T-helper 9 cell (primary cell): ENCODE measurements at places on chromosomes 16 and 17.

DNA sequence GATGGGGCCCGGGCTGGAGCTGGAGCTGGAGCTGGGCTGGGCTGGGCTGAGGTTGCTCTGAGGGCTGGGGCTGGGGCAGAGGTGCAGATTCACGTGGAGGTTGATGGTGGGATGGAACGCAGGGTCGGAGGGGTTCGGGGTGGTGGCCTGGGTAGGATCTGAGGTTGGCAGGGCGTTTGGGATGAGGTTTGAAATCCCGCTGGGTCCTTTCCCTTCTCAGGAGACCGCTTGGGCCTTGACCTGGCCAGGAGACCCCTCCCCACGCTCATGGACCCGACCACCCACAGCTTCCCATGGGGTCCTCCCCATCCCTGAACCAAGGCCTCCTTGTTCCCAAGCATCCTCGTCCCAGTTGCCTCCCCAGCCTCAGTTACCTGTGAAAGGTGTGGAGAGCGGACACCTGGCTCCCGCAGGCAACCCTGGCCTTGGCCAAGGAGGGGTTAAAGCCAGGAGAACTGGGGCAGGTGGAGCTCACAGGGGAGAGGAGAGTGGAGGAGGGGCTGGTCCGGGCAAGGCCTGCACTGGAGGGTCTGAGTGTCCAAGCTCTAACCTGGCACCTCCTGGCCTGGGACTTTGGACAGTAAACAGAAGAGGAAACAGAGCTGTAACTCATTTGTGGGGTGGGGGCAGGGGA lies at the start of gene ASGR2:
ASGR2 (minus strand) TSS at position 582 of the 634 bp plus-strand sequence. CDS start 582 bp downstream, outside the sequence.
- DNase-seq: no peak

- DNase-seq: no peak
These were observed 282.5 kb downstream of the SNX29 start for GRCh38 chr16:12258861-12259645.

DNA sequence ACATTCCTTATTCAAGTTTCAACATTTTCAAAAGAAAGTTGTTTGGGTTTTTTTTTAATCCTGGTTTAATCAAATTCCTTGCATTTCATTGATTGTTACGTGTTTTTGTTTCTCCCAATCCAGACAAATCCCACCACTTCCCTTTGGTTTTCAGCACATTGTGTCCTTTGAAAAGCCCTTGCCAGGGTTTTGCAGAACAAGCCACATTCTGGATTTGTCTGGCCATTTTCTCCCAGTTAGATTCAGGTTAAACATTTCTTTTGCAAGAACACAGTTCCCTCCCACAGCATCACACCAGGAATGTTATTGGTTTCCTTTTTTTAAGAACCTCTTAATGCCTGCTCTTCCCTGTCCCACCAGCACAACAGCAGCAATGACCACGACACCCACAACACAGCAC lies 278.0 kb upstream of the SALL1 start:
- DNase-seq: no peak

DNA sequence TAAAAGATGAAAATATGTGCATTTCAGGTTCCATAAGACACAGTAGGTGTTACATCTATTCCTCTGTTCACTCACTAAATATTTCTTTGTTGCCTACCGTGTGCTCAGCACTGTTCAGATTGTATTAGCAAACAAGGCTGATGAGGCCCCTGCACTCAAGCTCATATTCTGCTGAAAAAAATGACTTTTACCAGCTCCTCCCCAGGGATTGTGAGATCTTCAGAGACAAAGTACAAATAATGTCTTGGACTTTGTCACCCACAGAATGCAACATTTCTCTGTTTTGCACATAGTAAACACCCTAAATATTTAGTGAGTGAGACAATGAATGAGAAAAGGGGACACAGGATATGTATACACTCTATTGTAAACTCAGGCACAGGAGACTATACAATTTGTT lies 21.9 kb upstream of the MYOCD start:
- no peak for DNase-seq

GRCh38 chr16:88512728-88513696 lies 57.2 kb upstream of the ZC3H18 start:
- no peak for DNase-seq

DNA sequence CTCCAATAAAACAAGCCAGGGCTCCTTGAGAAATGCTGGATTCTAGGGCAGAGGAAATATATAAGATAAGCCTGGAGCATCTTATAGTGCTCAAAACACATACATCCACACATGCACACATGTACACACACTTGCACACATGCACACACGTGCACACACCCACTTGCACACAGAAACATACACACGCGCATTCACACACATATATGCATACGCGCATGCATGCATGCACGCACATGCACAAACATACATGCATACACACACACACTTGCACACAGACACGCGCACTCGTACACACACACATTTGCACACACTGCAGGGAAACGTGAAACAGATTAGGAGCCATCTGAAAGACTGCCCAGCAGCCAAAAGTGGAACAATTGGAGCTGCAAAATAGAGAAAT lies 8.0 kb upstream of the ENPP7 start:
- no peak for DNase-seq

DNA sequence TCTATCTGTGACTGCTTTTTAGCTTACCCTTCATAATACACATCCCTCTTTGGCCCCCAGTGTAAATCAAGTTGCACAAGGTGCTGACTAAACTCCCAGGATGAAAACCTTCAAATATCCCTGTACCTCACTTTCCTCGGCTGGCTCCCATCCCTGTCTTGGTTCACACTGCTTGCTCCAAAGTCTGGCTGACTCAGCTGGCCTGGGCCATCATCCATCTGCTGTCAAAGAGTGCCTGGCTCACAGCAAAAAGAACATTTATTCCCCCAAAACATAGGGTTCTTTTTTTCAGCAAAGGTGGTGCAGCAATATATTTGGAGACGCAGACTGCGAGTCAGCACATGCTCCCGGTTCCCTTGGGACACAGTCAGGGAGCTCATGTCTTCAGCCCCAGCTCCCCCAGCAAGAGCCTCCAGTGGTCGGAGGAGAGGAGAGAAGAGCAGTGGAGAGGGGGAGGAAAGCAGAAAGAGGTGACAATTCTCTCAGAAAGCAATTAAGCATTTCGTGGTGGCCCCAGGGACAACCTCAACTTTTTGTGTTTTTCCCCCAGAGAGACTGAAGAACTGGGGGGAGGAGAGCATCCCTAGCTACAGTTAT lies 26.1 kb downstream of the GPR142 start:
- no peak for DNase-seq

GRCh38 chr17:31491376-31492131 lies 100.1 kb downstream of the RAB11FIP4 start:
- no peak for DNase-seq

DNA sequence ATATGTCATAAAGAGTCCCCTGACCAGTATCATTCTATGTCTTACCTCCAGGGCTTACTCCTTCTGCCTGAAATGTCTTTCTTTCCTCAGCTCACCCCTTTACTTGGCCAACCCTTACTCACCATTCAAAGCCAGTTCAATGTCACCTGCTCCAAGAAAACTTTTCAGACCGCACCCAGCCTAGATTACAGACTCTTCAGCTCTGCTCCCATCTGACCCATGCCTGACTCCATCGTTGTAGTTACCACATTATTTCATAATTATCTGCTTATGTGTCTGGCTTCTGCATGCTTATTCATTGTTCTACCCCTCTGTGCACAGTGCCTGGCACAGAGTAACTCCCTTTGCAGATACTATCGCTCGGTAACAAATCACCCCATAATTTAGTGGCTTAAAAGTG lies 62.5 kb upstream of the TOB1 start:
- no peak for DNase-seq

GRCh38 chr16:8243981-8244380 lies 346.3 kb downstream of the TMEM114 start:
- no peak for DNase-seq

DNA sequence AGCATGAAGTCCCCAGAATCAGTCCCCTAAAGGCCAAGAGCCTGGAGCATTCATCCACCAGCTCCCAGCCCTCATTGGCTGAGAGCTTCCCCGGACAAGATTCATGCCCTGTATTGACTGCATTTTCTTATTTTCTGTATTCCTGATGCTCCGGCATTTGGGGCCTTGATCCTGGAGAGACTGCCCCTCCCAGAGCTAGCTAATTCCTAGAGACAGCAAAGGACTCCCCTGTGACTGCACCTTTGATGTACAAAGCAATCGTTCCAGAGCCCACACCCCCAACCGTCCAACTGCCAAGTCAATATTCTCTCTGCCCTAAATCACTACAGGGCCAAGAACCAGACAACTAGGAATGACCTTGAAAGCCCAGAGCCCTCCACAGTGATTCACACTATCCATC lies 93.4 kb upstream of the CDH5 start:
- no peak for DNase-seq

- no peak for DNase-seq
These were observed 47.7 kb upstream of the LCMT1 start for GRCh38 chr16:25063865-25064264.

- DNase-seq: no peak
These were observed 120.4 kb downstream of the SNX29 start for GRCh38 chr16:12096828-12097522.

GRCh38 chr17:79943347-79944241 lies 92.1 kb downstream of the TBC1D16 start:
- no peak for DNase-seq

GRCh38 chr17:36500745-36501225 lies 14.3 kb downstream of the ZNHIT3 start:
- DNase-seq: no peak

DNA sequence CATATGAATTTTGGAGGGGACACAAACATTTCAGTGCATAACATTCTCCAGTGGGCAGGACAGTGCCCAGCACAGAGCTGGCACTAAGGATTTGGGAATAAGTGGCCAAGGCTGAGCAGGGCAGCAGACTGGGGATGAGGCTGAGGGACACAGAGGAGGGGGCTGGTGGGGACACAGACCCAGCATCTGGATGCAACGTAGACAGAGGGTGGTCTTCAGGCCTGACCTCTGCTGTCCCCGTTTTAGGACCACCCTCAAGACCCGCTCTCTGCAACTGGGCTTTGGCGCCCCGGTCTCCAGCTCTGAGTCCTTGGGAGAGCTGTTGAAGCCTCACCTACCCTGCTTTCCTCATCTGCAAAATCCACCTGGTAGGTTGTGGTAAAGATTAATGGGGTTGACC lies 3.3 kb upstream of the PRSS33 start:
- DNase-seq: no peak

DNA sequence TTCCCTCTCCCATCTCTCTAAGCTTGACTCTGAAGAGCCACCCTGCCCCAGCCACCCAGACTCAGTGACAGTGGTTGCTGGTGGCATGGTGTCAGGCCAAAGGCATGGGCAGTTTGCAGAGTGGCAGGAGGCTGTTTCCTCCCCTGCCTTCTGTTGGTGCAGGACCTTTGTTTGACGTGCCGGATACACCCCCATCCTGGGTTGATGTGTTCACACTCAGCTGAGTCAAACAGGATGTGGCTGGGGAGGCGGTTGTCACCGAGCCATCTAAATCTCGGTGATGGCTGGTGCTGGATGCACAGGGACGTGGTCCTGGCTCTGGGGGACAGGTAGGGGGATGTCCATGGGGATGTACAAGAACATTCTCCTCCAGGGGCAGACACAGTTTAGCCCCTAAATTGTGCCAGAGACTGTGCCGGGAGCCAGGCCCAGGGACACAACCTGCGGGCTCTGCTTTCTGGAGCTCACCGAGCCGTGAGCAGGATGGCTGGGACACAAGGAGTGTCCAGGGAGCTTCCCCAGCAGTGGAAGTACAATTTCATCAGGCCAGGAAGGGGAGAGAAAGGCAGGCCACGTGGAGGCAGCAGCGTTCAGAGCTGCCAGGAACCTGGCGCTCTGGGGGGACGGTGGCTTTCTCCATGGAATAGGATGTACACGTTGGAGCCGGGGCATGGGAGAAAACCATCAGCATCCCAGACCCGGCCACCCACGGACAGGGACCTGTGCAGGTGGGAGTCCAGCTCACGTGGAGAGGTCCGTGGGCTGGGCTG lies 264.2 kb downstream of the SEC14L1 start:
- DNase-seq: peak; percentile 71

DNA sequence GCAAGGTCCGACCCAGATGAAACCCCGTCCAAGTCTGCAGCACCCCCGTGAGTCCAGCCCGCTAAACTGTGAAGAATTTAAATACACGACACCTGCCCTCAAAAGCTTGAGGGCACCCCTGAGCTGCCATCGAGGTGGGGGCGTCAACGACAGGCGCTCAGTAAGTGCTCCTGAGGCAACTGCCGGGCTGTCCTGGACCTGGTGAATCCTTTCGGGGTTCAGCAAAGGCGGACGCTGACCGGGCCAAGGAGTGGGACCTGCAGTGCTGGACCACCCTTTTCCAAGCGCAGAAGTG lies 512 bp upstream of the ENDOV start:
- DNase-seq: no peak

DNA sequence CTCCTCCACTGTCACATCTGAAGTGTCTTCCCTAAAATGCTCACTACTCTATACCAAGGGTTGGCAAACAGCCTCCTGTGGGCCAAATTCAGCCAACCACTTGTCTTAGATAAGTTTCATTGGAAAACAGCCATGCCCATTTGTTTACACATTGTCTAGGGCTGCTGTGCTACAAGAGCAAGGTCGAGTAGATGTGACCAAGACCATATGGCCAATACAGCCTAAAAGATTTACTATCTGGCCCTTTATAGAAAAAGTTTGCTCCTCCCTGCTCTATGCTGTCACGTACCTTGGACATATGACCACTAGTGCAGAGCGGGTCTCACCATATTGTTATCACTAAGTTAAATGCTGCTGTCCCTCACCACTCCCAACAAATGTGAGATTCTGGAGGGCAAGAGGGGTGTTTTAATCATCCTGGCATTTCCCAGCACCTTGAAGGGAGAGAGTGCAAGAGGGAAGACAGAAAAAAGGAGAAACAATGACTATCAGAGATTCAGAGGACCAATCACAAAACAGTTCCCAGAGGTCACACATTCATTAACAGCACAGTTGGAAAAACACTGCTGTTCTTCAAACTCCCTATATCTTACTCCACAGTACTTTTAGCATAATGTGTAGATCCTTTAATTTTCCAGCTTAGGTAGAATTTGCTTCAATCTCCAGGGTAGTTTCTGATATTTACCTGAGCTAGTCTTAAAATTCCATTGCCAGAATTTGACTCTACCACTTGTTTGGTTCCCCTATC lies 13.2 kb downstream of the LSM12 start:
- no peak for DNase-seq

DNA sequence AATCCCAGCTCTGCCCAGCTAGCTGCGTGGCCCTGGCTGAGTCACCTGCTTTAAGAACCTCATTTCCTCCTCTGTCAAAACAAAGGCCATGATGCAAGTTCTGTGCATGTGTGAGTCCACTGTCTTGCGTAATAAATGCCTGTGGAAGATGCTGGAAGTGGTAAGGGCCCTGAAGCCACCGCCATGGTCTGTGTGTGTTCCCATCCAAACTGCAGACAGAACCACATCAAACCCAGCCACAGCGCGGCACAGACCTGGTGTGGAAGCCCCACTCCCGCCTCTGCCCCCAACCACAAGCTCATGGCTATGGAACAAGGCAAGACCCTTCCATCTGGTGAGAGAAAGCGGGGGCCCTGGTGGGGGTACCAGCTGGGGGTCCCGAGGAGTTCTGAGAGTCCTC lies 26.0 kb downstream of the NECAB2 start:
- no peak for DNase-seq

- DNase-seq: no peak
These were observed 46.6 kb upstream of the METRNL start for GRCh38 chr17:83032781-83033180.
